RKO (cell line): ENCODE measurements at places on chromosomes 4 and X.

GRCh38 chrX:148507418-148507817 is 7.0 kb downstream of the AFF2 start:
- DNase-seq = no peak

DNA sequence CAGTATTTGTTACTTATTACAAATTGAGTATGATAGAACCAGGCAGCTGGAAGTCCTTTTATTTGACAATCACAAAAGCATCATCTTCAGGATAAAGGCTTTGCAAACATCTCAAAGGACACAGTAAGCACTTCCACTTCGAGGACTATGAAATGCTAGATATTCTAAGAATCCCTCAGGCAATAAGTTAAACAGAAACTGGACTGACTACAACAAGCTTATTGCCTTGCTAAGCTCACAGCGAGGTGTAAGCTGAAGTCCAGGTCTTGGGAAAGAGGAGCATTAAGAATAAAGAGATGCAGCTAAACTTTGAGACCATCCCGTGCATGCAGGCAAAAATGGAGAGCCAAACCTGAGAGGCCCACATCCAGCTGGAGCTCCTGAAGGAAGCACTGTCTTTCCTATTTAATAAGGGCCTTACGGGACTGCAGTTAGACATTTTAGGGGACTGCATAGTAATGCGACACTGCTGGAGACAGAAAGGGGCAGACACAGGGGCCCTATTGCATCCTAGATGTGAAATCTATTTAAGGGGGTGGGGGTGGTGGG is 38.7 kb downstream of the DCHS2 start:
- no peak for DNase-seq

GRCh38 chr4:2714918-2715317 is 41.2 kb downstream of the TNIP2 start:
- DNase-seq = no peak

DNA sequence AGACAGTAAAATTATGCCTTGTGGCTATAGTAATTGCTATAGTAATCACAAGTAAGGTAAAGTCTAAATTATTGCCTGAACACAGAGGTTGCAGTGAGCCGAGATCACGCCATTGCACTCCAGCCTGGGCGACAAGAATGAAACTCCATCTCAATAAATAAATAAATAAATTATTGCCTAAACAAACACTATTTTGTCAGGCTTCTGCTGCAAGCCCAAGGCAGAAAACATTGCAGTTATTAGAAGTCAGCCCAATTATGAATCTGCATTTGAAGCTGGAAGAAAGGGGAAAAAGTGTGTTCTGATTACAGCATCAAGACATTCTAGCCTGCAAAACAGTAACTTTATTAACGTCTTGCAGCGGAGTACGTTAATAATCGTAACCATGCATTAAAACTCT is 17.1 kb downstream of the HSD17B13 start:
- DNase-seq = no peak

DNA sequence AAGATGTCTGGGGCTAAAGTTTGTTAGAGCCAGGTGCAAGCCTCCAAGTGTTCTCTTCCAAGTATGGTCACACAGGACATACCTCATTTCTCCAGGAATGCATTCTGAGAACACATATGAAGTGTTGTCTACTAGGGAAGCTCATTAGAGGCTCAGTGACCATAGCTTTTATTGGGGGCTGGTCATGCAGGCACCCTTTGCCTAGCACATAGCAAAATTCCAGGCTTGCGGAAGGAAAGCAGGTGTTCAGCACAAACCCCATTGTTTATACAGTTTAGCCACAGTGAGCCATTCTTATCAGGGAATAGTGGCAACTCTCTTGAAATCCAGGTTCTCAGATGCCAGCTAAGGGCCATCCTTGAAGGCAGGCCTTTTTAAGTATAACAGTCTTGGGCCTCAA is 339.4 kb upstream of the ZCCHC13 start:
- no peak for DNase-seq

GRCh38 chr4:12555011-12555410 is 929.1 kb downstream of the RAB28 start:
- DNase-seq = no peak

DNA sequence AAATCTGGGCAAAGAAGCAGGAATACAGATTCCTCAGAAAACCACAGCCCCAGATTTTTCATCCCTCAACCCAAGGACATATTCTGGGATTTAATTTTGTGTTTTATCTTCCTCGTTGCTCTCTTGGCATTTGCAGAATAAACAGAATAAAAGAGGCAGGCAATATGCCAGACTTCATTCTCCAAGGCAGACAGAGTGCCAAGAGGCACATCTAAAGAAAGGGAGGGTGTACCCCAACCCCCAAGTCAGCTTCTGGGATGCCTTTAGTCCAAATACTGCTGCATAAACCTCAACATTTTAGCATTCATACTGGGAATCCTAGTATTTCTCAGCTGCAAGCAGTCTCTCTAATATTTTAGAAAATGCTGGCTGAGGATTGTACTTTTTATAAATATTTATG is 629.2 kb downstream of the KLHL13 start:
- no peak for DNase-seq

- DNase-seq = peak; percentile 77
Measured at GRCh38 chr4:145234091-145234706, 53.8 kb upstream of the OTUD4 start.

- peak; percentile 3 for DNase-seq
Measured at GRCh38 chr4:112563431-112564200, 47.6 kb upstream of the NEUROG2 start.

GRCh38 chr4:62324215-62324614 is 1124.1 kb downstream of the ADGRL3 start:
- DNase-seq = no peak
